ENCODE measurements at places on chromosomes 7 and 10.

DNA sequence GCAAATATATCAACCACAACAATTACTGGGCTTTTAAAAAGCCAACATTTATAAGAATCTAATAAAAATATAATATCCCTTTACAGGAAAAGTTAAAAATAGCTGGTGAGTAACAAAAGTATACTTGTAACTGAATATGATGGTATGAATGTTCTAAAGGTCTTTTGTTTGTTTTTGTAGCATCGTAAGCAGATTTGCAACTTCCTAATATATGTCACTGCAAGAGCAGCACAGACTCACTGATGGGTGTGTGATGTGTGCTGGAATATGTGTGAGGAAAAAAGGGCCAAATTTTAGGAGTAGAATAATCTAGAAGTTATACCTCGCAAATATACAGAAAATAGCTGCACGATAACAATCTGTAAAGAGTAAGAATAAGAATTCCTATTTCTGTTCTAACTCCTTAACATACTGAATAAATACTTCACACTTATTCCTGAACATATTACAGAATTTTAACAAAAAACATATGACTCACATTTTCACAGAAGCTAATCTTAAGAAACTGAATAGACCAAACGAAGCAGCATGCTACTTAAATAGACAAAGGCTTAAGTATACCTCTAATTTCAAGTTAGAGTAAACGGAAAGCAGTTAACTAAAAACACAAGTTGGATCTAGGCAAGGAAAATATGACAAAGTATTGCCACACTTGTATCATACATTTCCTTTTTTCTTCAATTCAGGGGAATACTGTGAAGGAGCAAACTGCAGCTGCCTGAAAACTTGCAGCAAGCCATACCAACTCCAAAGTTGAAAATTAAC lies 9.6 kb downstream of the ETV1 start:
- no peak for DNase-seq

DNA sequence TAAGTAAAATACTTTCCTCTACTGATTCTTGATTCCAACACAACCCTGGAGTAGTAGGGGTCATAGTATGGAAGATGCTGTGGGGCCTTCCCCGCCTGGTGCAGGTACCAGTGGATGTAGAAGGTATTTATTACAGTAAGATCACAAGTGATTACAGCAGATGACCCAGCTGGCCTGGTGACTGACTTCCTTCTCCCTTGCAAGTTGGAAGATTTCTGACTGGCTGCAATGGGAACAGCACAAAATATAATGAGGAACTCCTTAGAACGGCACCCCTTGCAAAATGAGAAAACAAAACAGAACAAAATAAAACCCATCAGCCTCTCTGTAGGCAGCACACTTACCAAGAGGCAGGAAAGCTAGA lies 61.7 kb upstream of the TARP start:
- DNase-seq: no peak

DNA sequence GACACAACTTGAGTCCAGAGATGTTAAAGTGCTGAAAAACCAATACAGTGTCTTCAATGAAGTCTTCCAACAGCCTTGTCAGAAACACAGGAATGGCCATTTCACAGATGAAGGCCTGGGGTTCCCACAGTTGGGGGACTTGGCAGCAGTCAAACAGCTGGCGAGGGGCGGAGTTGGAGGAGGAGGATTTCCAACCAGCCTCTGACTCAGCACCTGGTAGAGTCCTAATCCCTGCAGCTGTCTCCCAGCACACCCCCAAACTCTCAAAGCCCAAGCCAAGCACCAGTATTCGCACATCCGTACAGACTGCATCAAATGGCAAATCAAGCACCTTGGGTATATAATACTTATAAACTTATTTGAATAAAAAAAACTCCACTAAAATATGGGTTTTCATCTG lies 28.0 kb downstream of the CTBP2 start:
- DNase-seq: no peak

DNA sequence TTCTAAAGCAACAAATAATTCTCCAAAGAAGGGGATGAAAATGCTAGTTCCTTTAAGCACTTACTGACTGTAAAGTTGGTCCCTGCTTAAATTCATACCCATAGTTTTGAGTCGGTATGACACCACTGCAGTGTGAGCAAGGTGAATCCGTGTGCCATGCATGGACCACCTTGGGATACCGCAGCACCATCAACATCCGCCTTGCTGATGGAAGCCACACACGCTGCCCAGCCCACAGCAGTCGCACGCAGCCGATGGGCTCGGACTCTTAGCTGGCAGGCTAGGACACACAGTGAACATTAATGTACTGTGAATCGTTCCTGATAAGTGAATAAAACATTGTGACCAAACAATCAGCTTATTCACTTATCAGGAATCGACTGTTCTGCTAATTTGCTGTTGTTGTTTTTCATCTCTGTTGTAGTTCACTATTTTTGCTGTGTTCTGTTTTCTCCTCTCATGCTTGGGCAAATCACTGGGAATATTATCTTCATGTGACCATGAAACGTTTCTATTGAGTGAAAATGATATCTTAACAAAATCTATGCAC lies 275.5 kb downstream of the USP6NL start:
- DNase-seq: no peak

DNA sequence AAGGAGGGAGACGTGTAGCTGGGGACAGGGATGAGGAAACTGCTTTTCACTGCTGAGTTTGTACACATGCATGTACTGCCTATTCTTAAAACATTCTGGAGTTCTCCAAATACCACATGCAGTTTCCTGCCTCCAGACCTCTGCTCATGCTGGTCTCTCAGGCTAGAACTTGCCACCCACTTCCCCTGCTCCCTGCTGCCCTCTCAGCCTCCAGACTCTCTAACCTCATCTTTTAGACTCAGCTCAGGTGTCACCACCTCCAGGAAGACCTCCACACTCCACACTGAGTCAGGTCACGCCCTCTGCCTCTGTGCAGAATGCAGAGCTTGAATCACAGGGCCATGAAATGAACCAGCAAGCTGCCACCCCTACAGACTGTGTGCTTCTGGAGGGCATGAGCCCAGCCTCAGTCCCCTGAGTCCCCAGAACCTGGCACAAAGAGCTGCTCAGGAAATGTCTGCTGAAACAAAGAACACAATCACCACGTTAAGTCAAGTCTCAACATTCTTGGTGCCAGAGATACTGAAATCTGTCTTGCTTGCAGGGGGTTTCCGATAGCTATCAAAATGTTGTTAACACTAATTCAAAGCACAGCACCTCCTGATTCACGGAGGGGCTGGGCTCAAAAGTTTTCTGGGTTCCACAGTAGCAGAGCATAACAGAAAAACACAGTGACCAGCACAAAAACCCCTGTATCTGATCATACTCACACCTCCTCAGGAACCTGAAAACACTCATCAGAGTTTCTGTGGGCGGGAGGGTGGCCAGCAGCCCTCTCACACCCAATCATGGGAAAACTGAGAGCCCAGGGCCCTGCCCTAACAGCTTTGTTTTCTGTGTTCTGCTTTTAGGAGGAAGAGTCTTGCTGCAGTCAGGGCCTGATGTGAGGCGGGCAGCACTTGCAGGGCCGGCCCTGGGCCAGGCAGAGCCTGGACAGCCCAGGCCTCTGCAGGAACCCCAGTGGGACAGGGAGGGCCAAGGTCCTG lies 21.1 kb downstream of the FAM53B start:
- peak; percentile 71 for DNase-seq

- no peak for DNase-seq
These were observed 89.1 kb upstream of the HABP2 start for GRCh38 chr10:113463777-113464176.

DNA sequence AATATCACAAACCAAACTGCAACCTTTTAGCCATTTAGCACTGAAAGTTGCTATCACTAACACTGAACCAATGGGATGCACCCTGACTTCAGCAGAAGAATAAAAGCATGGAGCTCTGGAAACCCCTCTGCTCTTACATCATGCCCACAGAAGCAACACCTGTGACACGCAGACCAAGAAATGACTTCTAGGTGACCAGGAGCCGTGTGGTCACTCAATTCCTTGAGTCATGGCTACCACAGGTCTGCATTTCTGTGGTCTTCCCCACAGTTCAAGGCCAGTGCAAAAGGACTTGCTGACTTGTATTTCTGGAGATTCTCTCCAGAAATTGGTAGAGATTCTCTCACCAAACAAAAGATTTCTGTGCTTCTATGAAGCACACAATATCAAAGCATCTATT lies 38.3 kb downstream of the NRCAM start:
- no peak for DNase-seq

DNA sequence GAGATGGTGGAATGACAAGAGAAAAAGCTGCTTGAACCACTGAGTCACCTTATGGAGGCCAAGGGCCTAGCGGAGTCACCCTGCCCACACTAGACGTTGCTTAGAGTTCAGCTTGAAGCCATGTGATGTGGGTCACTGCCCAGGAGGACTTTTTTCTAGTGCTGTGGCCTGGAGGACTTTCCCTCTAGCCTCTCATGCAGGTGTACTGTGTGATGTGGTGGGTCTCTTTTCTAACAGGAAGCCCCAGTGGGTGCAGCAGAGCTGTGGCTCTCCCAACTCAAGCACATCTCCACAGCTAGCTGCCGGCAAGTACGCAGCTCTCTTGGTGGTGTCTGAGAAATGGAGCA lies 13.6 kb downstream of the POR start:
- DNase-seq: no peak

- DNase-seq: no peak
These were observed 13.0 kb downstream of the RRP12 start for GRCh38 chr10:97388152-97388551.

DNA sequence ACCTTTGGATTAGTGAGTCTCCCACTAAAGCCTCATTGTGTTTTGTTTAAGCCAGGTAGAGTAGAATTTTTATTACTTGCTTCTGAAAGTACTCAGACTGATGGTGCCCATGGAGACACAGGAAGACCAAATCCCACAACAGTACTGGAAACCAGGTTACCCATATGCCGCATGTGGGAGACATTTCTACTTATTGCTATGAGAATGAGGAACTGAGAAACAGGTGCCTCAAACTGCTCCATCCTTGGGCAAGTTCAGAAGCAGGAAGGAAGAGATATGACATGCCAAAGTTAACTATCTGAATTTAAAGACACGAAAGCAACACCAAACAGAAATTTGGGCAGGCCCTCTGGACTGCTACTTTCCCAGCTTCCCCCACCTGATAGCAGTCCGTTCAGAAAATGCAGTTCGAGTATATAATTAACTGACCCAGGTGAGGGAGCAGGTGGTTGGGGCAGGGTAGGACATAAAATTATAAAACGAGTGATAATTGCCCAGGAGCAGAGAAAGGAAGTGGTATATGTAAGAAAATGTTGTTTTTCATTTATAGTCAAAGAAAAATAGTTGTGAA lies 382.3 kb upstream of the MTPN start:
- DNase-seq: peak; percentile 7

DNA sequence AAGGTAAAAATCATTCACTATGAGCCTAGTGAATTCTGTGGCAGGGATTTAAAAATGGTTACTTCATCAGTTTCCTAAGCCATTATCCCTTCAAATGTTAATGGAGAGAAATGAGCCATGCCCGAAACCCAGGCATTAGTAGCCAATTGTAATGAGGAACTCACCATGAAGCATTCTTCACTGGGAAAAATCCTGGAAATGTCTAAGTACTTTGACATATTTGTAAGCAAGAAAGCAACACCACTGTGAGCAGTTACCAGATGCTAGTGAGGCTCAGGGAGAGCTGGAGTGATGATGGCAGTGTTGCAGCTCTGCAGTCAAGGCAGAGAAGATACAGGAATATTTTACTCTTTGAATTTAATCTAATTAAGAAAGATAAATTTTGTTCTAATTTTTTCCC lies 220.0 kb upstream of the MBL2 start:
- DNase-seq: no peak

DNA sequence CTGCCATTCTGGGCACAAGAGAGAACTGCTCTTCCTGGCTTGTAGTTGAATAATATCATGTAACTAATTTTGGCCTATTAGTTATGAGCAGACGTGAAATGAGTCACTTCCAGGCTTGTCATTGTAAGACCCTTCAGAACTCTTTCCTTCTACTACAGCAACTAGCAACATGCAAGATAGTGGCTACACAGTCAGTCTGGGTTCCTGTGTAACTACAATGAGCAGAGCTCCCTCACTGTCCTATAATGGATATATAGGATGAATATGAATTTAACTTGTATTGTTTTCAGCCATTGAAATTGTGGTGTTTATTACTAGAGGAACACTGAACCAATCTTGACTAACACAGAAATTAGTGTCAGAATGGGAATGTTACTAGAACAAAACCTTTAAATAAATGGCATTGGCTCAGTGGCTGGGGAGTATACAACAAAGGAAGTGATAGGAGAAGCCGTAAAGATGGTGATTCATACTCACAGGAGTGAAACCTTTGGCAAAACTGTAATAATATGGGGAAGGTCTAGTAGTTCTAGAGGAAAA lies 2.9 kb upstream of the MTPN start:
- no peak for DNase-seq

DNA sequence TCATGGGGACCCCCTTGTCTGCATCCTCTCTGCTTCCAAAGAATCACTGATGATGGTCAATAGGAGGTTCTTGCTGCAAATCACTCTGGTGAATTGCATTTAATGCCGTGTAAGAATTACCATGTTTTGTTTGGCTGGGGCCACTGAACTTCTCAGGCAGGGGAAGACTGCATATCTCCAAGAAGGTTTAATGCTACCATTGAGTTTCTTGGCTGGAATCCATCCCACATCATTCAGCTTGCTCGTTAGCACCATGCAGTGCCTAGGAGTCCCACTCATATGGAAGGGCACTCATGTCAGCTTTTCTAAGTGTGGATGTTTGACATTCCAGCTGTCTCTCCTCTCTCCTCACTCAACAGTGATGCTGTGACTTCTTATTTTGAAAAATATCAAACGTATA lies 50.2 kb upstream of the BAMBI start:
- DNase-seq: no peak

- no peak for DNase-seq
These were observed 85.0 kb downstream of the TMEM106B start for GRCh38 chr7:12296051-12296570.

DNA sequence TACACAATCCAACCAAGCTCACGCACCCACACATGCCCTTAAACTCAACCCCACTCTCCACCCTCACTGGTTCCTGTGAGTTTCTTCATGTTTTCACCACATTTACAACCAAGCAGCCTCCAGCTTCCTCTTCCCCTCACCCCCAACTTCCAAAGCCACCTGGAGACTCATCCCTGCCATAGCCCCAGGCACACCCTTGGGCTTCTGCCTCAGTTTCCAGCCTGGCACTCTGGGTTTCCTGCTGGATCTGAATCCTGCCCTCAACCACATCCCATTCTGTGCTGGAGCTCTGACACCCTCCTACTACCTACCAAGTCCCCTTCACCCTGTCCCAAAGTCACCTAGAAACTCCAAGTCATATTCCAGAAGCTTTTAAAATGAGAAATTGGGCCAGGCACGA lies 29.4 kb downstream of the CCDC3 start:
- no peak for DNase-seq

DNA sequence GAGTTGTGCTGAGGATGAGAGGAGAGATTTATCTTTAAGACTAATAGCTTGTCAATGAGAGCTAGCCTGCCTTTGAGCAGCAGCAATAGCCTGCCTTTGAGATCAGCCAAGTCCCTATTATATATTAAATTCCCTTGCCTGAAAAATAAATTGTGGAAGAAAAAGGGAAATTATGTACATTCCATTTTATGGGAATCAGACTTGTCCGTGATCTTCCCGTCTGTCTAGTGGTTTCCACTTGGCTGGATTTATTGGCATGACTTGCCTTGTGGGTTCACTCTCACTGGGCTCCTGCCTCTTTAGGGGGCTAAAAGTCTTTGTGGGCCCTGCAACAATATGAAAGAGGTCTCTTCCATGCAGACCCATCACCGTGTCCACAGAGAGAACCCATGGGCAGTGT lies 171.7 kb upstream of the FRMD4A start:
- DNase-seq: no peak

Measured in GM18507 (cell line).